ENCODE measurements at places on chromosomes 11 and 22. TPM values are rescaled to one million over a fixed set of nuclear protein-coding genes. Genes with fewer than 3 reads are reported as not detected.

FGF3 gene
- polyA plus RNA-seq: not detected

CBLIF gene
- not detected for polyA plus RNA-seq

TCN1 gene
- 1.8 TPM for polyA plus RNA-seq

C22orf31 gene
- polyA plus RNA-seq: not detected

C11orf21 gene
- polyA plus RNA-seq: not detected

CSF2RB gene
- 11.4 TPM for polyA plus RNA-seq

NPTXR gene
- polyA plus RNA-seq: 2.9 TPM

TRPM5 gene
- not detected for polyA plus RNA-seq

TEX12 gene
- not detected for polyA plus RNA-seq

DEUP1 gene
- polyA plus RNA-seq: not detected

SMIM38 gene
- polyA plus RNA-seq: 0.19 TPM

NRXN2 gene
- 0.23 TPM for polyA plus RNA-seq

HBE1 gene
- polyA plus RNA-seq: not detected

SCUBE1 gene
- 0.23 TPM for polyA plus RNA-seq

CABP4 gene
- 0.61 TPM for polyA plus RNA-seq

OR8D4 gene
- polyA plus RNA-seq: not detected

TPP1 gene
- polyA plus RNA-seq: 55.5 TPM

MRGPRX3 gene
- polyA plus RNA-seq: not detected

DCDC1 gene
- 0.06 TPM for polyA plus RNA-seq

LDHAL6A gene
- not detected for polyA plus RNA-seq

OR51B5 gene
- polyA plus RNA-seq: not detected

NKAPD1 gene
- 11.1 TPM for polyA plus RNA-seq

APOBEC3F gene
- 8.1 TPM for polyA plus RNA-seq

SLC17A6 gene
- not detected for polyA plus RNA-seq

TMEM151A gene
- polyA plus RNA-seq: not detected

GGTLC2 gene
- polyA plus RNA-seq: not detected

FAM227A gene
- polyA plus RNA-seq: 0.23 TPM

PGA3 gene
- 0.06 TPM for polyA plus RNA-seq

MRGPRX2 gene
- polyA plus RNA-seq: not detected

SLC43A3 gene
- 12.6 TPM for polyA plus RNA-seq

TRIM49 gene
- not detected for polyA plus RNA-seq

CD6 gene
- 0.23 TPM for polyA plus RNA-seq

NECTIN1 gene
- 2.8 TPM for polyA plus RNA-seq

SUSD2 gene
- polyA plus RNA-seq: not detected

SLC22A9 gene
- polyA plus RNA-seq: not detected

C11orf42 gene
- polyA plus RNA-seq: not detected

GSTT2B gene
- polyA plus RNA-seq: 6.7 TPM

MYOD1 gene
- polyA plus RNA-seq: not detected

BLID gene
- polyA plus RNA-seq: not detected

TP53I11 gene
- polyA plus RNA-seq: 67.0 TPM

PAX6 gene
- polyA plus RNA-seq: not detected

ACRV1 gene
- polyA plus RNA-seq: not detected

CDKN1C gene
- 7.9 TPM for polyA plus RNA-seq

SCO2 gene
- 5.1 TPM for polyA plus RNA-seq

RTN4RL2 gene
- polyA plus RNA-seq: not detected

CRYBB1 gene
- 3.0 TPM for polyA plus RNA-seq

MTMR2 gene
- 13.9 TPM for polyA plus RNA-seq

TUB gene
- 0.23 TPM for polyA plus RNA-seq

SRSF8 gene
- polyA plus RNA-seq: 37.2 TPM

OR2AT4 gene
- not detected for polyA plus RNA-seq

PLAAT2 gene
- polyA plus RNA-seq: 112 TPM

GAB2 gene
- polyA plus RNA-seq: 11.3 TPM
